ENCODE measurements at places on chromosomes 16 and 17.
A peak's percentile ranks its signal among the peaks of the same experiment; 100 is the strongest.

DNA sequence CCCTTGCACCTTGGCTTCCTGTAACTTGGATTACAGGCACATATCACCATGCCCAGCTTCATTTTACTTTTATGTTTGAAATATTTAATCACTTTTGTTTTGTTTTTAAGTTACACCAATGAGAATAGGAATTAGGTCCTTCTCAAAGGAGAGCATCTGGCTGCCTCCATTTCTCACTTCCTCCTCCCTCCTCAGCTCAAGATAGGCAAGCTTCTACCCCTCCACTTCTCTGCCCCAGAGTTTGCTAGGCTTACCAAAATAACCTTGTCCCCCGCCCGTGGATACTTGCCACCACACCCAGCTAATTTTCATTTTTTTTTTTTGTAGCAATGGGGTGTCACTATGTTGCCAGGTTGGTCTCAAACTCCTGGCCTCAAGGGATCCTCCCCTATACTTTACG is 17.9 kb downstream of the GABARAPL2 start:
- no peak for DNase-seq

DNA sequence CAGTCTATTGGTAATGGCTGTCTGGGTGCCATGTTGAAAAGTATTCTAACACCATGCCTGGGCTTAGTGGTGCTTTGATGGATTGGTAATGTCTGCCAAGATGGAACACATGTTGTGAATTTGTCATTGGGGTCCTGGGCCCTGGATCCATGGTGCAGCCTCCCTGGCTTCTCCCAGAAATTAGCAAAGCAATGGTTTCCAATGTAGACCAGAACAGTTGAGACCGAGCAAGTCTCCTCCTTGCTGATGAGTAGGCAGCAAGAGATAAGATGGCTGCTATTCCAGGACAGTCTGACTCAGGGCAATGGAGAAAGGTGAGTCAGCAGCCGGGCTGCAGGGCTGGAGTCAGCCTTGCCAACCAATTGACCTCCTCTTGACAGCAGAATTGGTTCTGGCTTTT is 30.8 kb downstream of the GPR139 start:
- DNase-seq: no peak

DNA sequence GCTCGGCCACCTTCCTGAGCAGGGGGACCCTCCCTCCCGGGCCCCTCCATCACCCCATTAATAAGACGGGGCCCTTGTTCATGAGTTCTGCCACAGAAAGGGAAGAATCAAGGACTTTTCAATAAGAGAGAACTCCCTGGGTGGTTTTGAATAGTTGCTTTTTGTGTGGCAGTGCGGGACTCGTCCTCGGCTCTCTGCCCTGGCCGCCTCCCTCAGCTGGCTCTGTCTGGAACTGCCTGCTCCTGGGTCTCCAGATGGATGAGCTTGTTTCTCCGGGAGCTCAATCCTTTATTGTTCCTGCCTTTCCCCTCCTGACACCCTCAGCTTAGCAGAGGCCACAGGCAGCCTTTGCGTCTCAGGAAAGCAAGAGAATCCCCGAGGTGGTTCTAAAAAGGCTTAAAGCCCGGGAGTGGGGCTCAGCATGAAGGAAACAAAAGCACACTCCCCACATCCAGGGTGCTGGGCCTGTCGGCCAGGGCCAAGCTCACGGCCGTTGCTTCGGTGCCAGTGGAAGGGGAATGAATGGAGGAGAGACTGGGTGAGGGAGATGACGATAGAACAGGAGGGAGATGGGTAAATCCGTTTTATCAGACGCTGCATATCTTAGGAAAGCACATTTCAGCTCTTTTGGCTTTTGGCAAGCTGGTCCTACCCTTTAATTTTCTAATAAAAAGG is 60.2 kb downstream of the RAI1 start:
- DNase-seq: peak; percentile 49

DNA sequence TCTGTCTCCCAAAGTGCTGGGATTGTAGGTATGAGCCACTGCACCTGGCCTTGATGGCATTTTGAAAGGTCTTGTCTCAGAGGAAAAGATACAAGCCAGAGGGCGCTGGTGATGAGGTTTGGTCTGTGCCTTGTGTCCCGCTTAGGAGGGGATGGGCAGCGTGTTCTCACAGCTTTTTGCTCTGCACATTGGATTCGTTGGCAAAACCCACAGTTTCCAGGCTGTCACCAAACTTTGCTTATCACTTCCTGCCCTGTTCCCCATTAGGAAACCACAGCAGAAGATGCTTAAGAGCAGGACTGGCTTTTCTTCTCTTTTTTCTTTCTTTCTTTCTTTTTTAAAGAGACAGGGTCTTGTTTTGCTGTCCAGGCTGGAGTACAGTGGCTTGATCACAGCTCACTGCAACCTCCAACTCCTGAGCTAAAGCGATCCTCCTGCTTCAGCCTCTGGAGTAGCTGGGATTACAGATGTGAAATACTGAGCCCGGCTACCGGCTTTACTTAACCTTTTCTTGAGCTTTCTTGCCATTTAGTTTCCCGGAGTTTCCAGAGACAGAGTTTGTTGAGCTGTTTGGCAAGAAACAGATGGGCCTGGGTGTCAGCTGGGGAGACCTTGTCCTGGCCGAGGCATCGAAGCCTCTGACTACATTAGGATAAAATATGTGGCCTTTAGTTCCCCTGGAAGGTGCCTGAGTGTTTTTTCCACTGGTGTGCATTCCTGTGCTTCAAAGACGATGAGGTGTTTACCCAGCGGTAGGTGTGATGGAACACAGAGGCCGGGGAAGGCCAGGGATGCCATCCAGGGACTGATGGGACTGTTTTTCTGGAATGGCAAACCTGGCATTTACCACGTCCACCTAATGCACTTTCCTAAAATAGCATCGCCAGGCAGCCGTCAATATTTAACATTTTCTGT is 112.9 kb downstream of the ABCC1 start:
- DNase-seq: no peak
